Panc1 (cell line): ENCODE measurements at places on chromosomes 1 and 21.

DNA sequence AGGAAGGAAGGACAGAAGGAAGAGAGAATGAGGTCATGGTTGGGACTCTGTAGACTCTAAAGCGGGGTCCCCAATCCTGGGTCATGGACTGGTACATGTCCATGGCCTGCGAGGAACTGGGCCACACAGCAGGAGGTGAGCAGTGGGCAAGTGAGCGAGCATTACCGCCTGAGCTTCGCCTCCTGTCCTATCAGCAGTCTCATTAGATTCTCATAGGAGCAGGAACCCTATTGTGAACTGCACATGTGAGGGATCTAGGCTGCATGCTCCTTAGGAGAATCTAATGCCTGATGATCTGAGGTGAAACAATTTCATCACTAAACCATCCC, 128.9 kb downstream of the TRABD2B start:
- DNase-seq: no peak

DNA sequence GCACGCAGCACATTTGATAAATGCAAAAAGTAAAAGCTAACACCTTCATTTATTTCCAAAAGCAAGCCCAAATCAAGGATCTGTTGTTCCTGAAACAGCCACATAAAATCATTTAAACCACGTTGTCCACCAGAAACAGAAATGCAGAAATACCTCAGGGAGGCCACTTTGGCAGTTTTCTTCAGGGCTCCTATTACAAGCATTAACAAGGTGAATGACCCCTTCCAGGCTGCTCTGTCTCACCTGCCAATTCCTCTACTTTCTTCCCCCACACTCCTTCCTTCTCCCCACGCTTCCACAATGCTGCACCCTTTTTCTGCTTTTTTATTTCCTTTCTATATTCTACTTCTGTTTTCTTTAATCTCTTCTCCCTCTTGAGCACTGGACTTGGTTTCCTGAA, 55.0 kb upstream of the PTGFRN start:
- no peak for DNase-seq

DNA sequence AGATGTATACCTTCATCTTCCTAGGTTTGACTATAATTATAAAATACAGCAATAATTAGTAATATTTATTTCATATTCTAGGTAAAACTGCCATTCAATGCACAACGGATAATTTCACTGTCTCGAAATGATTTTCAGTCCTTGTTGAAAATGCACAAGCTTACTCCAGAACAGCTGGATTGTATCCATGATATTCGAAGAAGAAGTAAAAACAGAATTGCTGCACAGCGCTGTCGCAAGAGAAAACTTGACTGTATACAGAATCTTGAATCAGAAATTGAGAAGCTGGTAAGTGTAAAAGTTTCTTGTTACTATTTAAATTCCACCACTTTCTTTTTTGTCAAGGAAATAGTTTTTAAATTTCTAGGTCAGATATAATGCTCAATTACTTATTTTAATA, 30.7 kb downstream of the BACH1 start:
- DNase-seq: no peak

DNA sequence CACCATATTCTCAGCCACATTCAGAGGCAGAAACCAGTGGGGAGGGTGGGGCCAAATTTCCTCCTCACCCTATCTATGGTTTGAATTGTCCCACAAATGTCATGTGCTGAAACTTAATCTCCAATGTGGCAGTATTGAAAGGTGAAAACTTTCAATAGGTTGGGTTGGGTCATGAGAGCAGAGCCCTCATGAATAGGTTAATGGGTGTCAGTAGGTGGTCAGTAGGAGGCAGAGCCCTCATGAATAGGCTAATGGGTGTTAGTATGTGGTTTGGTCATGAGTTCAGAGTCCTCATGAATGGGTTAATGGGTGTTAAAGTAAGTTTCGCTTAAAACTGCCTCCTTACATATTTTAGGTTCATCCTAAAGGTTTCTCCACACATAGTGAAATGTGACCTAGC, 170.0 kb downstream of the FCRL5 start:
- no peak for DNase-seq

DNA sequence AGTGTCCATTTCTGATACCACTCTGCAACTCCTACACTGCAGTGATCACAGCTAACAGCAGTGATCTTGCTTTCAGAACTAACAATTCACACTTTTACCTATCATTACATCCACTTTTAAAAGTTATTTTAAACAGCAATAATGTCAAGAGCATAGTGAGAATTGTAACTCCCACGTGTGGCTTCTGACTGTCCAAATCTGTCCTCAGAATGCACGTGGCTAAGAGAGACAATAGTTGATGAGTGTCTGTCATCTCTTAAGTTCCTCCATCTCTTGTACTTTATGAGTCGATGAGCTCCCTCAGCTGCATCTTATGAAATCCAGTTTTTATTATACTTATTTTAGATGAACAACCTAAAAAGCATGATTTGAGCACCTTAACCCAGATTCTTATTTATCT, 16.5 kb upstream of the CFHR5 start:
- DNase-seq: no peak

- no peak for DNase-seq
Measured at GRCh38 chr1:113390871-113391648, 745 bp downstream of the MAGI3 start.

- DNase-seq: no peak
Measured at GRCh38 chr1:151156515-151156819, at the start of gene TNFAIP8L2. TNFAIP8L2 (plus strand) TSS chr1:151156649; CDS start chr1:151158698, 2,049 bp downstream.

DNA sequence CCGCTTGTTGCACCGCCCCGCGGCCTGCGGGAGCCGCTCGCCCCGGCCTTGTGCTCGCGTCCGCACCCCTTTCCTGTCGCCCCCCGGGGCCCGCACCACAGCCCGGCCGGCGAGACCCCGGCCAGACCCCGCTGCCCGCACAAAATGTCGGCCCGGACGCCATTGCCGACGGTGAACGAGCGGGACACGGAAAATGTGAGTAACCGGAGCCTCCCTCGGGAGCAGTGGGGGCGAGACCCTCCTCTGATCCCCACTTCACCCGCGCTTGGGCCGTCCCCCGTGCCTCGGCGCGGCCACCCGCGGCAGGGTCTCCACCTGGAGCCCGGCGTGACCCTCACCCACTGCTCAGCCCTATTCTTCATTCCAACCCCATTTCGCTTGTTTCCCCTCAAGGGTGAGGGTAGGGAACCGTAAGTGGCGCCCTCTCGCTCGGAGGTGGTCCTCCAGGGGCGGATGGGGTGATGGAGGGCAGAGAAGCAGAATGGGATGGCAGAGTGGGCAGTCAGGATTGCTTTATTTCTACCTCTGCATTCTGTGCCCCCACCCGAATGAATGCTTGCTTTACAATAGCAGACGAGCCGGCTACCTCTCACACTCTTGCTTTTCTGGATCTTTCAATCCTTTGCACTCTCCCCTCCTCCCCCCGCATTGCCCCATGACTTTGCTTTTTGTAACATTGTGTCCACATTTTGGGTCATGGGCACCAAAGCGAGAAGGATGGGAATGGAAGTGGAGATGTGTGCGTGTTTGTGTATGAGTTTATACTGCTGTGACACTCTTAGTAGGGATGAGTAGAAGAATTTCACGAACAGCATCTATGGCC, 954 bp downstream of the MARK1 start:
- DNase-seq: no peak

- no peak for DNase-seq
Measured at GRCh38 chr1:10304295-10304694, 93.9 kb downstream of the KIF1B start.

GRCh38 chr1:187034501-187034900, 205.8 kb downstream of the PLA2G4A start:
- no peak for DNase-seq

DNA sequence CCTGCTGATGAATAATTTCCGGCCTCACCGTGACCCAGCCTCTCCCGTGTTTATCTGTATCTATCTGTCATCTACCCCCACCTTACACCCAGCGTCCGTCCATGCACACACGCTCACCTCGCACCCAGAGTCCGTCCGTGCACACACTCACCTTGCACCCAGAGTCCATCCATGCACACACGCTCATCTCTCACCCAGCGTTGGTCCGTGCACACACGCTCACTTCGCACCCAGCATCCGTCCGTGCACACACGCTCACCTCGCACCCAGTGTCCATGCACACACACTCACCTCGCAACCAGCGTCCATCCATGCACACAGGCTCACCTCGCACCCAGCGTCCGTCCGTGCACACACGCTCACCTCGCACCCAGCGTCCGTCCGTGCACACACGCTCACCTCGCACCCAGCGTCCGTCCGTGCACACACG, 25.0 kb upstream of the COL18A1 start:
- no peak for DNase-seq

GRCh38 chr1:192534666-192535065, 40.9 kb upstream of the RGS1 start:
- DNase-seq: no peak

DNA sequence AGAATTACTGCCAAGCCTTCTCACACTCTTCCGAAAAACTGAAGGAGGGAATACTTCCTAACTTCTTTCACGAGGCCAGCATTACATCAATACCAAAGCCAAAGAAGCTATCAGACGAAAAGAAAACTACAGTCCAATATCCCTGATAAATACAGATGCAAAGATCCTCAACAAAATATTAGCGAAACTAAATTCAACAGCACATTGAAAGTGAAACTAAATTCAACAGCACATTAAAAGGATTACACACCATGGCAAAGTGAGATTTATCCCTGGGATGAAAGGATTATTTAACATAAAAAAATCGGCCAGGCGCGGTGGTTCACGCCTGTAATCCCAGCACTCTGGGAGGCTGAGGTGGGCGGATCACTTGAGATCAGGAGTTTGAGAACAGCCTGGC, 176.8 kb downstream of the FAF1 start:
- no peak for DNase-seq

DNA sequence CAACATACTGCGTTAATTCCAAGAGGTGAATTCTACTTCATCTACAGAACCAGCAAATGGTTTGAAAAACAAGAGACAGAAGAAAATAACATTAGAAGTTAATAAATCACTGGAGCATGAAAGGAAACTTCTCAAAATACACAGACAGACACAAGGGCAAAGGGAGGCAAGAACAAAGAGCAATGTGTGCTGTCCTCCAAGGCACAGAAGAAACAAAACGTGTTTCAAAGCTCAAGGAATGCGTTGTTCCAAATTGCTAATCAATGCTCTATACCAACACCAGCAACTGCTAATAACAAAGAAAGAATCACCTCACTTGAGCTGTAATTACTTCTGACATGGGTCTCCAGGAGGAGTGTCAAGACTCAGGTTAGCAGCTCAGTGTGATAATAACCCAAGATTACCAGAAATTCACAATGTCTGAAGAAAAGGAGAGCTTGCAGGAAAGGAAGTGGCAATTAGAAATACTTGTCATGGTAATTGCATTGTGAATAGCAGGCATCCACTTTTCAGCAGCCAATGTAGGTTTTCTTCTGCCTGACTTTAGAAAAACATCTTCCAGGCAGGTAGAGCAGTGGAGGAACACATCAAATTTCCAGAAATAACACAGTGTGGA, 175.4 kb downstream of the SEC16B start:
- no peak for DNase-seq

GRCh38 chr1:19375631-19376400, 63.7 kb downstream of the SLC66A1 start:
- DNase-seq: no peak

DNA sequence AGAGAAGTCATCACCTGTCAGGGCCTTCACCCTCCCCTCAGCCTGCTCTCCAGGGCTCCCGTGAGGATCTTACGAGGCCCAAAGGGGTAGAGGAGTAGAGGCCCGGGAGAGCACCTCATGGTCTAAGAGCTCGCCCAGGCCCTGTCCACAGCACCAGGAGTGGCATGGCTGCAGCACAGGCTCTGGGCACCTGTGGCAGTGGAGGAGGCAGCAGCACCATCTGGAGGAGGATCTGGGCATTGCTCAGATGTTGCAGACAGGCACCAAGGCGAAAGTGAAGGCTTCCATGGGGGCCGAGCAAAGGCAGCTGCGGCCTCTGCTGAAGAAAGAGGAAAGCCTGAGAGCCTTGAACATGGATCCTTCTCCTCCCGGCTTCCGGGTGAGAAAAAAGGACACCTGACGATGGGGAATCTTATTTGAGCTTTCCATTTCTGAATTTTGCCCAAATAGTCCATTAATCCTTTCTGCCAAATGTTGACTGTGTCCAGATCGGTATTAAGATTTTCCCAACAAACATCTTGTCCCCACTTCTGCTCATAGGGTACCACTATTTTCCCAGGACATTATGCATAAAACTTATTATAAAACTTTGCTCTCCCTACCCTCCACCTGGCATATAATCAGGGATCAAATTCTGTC, 604.7 kb downstream of the PTPRC start:
- peak; percentile 35 for DNase-seq

- DNase-seq: no peak
Measured at GRCh38 chr1:200136384-200136783, 108.9 kb downstream of the NR5A2 start.

DNA sequence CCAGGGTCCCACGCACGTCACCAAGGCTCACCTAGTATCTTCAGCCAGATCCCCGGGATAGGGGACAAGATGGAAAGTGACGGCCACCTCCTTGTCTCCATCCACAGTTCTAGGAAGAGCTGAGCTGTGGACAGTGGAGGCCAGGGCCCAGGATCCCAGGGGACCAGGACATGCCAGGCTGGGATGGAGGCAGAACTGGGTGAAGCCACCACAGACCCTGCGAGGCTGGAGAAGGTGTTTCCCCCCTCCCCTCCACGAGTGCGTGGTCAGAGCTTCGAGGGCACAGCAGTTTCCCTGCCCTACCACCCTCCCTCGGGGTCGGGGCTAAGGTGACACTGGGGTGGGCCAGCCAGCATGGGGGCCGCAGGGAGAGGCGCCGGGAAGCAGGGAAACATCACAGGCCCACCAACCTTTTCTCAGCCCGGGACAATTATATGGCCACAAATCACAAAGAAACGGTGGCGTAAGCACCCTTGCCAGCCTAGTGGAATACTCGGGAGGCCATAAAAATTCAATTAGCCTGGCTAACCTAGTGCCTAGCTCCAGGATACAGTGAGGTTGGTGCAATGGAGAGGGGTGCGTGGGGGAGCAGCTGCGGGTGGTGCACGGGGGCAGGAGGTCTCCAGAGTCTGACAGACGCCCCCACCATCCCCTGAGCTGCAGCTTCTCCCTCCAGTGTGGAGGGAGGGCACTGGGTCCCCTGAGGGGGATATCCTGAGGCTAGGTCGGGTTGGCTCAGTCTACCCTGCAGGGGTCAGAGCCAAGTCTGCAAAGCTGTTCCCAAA, 13.4 kb downstream of the DRAXIN start:
- no peak for DNase-seq

DNA sequence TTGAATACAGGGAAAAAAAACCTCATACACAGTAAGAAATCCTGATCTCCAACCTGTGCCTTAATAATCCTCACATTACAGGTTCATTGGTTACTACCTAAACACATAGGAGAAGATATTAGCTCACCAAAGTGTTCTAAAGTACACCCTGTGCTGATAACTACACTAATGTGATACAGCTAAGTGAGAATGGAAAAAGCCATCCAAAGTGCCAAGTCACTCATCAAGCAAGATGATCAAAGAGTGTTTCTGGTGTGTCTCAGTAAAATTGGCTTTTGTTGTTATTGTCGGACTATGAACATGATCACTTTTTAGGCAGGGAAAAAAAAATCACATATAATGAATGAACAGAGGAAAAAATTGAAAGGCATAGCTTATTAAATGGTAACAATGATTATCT, 31.4 kb downstream of the EPS15 start:
- no peak for DNase-seq

- DNase-seq: no peak
Measured at GRCh38 chr1:6392809-6393399, 663 bp downstream of the ACOT7 start.

GRCh38 chr1:53395671-53396215, 63.5 kb upstream of the DMRTB1 start:
- no peak for DNase-seq
